Activated CD8-positive, alpha-beta memory T cell treated with anti-CD3 and anti-CD28 coated beads for 48 hours (primary cell): ENCODE measurements at places on chromosomes 5 and 9.

GRCh38 chr9:35042081-35042604 is 30.3 kb downstream of the VCP start:
- no peak for DNase-seq

DNA sequence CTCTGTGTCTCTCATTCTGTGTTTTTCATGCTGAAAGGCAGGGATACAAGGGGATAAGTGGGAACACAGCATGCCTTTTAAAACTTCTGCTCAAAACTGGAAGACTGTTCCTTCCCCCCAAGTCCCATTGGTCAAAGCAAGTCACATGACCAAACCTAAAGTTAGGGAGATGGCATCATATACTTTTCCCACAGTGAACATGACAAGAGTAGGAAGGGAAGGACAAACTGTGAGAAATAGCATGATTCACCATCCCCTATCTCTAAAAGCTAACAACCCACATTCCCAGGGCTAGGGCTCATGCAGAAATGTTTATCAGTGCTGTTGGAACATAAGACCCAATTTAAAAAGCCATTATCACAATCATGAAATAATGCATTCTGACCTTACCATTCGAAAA is 24.2 kb upstream of the SHISAL2B start:
- DNase-seq = no peak

DNA sequence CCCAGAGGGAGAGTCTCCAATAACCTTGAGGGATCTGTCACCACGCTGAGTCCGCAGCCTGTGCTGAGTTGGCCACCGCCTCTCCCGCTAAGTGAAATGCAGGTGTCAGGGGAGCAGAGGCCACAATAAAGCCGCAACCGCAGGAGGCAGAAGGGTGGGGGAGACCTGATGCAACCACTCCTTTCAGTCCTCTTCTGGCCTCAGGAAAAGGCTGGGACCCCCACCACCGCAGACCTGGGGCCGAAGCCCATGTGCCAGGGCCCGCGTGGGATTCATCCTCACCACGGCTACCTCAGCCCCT is 576 bp downstream of the MAP1B start:
- no peak for DNase-seq

GRCh38 chr5:178199581-178200434 is 4.5 kb upstream of the HNRNPAB start:
- DNase-seq = no peak
